Lower leg skin (tissue), 4 donors: ENCODE measurements at places on chromosomes 2 and 18.

GRCh38 chr2:157194097-157194688 is 63.3 kb upstream of the GALNT5 start:
- peak; percentile 23 for DNase-seq

DNA sequence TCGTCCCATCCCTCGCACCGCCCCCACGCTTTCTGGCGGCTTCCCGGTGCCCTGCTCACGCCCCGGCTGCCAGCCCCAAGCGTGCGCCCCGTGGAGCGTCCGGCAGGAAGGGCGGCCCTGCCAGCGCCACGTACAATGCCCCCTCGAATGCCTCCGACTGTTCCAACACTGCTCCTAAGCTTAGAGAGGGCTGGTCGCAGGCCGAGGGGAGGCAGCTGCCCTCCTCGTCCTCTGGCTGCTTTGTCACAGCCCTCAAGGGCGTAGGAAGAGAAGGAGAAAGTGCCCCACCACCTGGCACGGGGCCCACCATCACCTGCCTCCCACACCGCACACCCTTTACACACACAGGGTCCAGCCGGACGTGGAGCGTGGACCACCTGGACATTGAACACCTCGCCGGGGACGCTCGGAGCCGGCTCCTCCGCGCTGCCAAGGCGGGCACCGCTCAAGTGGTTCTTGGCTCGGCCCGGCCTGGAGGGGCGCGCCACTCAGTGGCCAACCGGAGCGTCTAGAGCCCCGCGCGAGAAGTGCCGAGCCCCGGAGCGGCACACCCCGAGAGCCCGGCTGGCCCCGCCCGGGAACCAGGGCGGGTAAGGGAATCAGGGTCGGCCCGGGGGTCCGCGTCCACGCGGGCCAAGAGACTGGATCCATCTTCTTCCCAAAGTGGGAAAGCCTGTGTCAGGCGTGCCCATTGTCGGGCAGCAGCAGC is 830 bp downstream of the DNER start:
- no peak for DNase-seq

DNA sequence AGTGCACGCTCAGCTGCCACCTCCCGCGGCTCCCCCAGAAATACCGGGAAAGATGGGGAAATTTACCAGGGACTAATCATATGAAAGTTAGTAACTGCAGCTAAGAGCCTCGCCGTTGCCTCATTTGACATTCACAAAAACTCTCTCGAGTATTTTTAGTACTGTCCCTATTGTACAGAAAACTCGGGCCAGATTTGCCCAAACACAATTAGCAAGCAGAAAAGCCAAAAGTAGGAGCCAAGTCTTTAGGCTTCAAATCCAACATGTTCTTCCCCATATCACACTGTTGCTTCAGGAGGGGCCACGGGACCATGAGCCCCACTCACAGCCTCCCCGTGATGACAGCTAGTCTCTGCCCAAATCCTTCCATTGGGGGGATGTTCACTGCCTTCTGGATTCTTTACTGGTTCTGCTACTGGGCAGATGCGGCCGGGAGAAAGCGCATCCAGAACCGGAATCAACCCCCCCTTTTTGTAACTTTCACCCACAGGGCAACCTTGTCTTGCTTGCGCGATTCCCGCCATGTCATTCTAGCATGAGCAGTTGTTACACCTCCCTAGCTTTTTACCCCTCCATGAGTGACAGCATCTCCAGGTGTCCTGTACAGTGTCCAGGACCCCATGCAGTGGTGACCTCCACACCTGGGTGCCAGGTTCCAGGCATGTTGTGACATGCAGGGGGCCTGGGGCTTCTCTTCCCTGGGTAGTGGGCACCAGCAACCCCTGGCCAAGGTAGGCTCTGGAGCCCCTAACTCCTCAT is 35.2 kb downstream of the CENPO start:
- DNase-seq = no peak

DNA sequence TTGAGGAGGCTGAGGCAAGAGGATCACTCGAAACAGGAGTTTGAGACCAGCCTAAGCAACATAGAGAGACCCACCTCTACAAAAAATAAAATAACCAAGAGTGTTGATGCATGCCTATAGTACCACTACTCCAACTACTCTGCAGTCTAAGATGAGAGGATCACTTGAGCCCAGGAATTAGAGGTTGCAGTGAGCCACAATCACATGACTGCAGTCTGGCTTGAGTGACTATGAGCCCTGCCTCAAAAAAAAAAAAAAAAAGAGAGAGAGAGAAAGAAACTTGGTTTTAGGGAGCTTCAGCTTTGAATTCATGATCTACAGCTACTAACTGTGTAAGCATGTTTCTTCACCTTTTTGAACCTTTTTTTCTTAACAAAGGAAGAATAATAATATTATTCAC is 119.9 kb downstream of the HNMT start:
- no peak for DNase-seq

GRCh38 chr2:233707940-233708644 is 4.6 kb upstream of the UGT1A5 start:
- DNase-seq = no peak

DNA sequence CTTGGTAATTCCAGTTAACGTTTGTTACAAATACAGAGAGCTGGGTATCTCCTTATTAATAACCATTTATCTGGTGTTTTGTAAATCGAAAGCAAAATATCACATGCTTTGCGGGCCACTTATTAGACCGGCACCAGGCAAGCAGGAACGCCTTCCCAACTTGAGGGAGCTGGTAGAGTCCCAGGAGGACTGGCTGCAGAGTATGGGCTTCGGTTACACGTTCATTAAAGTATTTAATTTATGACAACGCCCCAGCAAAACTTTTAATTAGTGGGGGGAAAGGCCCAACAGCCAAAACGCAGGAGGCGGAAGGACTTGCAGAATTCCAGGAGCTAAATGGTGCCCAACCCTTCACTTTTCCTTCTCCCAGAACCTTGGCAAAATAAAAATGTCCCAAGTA is 3.7 kb downstream of the SMAD7 start:
- no peak for DNase-seq

- no peak for DNase-seq
These were observed 303.8 kb downstream of the TDRD15 start for GRCh38 chr2:21427606-21428005.

- DNase-seq = no peak
These were observed 190.1 kb downstream of the EPHA4 start for GRCh38 chr2:221381928-221382488.

DNA sequence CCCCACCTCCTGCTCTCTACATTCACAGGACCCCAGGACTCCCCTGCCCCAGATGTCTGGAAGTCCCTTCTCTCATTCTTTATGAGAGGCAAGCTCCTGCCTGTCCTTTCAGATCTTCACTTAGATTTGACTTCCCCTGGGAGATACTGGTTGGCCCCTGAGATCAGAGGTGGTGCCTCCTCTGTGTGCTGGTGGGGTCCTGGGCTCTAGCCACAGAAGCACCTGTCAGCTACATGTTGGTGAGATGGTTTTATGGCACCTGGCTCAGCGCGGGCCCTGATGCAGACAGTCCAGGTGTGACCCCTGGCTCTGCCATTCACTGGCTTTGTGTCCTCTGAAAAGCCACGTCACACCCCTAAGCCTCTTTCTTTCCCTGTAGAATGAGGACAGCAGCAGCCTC is 369.6 kb upstream of the ID2 start:
- no peak for DNase-seq

DNA sequence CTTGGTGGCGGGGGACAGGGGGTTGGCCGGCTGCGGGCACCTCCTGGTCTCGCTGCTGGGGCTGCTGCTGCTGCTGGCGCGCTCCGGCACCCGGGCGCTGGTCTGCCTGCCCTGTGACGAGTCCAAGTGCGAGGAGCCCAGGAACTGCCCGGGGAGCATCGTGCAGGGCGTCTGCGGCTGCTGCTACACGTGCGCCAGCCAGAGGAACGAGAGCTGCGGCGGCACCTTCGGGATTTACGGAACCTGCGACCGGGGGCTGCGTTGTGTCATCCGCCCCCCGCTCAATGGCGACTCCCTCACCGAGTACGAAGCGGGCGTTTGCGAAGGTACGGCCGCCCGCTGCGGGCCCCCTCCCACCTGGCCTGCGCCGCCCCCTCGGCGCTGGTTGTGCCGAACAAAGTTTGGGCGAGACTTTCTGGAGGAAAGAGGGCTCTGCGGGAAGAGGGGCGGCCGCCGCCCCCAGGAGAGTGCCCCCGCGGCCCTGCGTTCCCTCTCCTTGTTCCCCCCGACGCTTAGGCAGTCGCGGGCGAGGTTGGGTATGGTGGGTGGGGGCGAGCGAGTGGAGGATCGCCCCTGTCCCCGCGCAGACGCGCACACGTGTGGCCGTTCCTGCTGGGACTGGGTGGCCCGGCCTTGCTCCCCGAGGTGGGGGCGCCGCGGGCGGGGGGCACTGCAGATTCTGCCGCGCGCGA is 866 bp downstream of the CRIM1 start:
- DNase-seq = peak; percentile 92

DNA sequence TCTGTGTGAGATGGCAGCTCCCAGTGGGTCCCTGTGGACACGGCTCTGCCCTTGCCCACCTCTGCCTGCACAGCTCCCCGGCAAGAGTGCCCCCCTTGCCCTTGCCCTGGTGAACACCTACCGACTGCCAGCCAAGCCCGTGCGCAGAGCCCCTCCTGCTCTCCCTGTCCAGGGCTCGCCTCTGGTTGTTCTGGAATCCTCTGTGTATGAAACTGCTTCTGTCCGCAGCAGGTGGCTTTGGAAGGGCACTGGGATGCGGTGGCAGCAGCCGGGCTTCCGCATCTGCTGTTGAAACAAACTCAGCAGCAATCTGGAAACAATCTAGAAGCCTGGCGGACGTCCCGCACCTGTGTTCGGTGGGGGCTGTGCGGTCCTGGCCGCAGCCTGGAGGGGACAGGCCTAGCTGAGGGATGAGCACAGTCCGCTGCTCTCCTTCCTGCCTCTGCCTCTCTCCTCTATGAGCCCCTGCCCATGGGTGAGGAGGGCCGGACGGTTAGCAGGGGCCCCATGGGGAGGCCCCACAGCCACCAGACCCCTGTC is 34.0 kb upstream of the KLF11 start:
- no peak for DNase-seq

DNA sequence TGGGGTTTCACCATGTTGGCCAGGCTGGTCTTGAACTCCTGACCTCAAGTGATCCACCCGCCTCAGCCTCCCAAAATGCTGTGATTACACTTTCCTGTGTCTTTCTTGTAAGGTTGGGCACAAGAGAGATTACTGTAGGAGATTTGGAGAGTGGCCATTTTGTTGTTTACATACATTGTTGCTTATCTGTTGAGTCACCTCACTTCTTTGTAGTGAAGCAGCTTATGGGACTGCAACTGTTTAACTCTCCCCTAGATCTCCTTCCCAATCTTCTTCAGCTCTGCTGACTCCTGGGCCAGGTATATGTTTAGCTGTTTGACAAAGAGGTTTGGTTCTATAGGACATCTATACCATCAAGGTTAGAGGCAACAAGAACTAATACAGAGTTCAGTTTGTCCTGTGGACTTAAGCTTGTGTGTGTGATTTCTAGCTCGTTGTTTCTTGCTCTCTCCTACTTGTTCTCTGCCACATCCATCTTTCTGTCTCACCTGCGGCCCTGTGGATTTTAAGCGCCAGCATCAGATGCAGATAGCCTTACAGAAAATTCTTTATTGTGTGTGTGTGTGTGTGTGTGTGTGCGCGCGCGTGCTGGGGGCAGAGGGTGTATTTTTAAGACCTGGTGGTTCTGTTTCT is 95.4 kb downstream of the HAUS1 start:
- DNase-seq = no peak

- no peak for DNase-seq
These were observed 265.3 kb upstream of the PKDCC start for GRCh38 chr2:41782306-41783158.

DNA sequence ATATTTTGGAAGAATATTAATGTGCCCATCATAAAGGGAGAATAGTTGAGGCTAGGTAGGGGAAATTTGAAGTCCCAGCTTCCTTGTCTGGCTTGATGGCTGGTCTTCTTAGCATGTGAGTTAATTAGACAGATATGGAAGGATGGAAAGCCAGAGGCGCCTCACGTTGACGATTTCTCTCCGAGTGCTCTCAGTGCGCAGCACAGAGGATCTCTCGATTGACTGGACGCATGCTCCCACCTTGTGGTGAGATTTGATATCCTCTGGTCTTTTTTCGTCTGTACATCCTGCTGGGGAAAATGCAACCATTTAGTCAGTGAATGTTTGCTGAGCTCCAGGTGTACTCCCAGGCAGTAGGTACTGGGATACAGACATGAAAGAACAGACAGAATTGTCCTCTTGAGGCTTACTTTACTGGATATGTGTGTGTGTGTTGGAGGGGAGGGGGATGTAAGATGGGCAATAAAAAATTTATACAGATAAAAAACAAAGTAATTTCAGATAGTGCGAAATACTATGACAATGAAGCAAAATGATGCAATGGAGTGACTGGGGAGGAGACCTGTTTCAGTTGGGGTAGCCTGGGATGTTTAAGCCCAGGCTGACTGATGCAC is 66.9 kb upstream of the ZNG1B start:
- peak; percentile 70 for DNase-seq

DNA sequence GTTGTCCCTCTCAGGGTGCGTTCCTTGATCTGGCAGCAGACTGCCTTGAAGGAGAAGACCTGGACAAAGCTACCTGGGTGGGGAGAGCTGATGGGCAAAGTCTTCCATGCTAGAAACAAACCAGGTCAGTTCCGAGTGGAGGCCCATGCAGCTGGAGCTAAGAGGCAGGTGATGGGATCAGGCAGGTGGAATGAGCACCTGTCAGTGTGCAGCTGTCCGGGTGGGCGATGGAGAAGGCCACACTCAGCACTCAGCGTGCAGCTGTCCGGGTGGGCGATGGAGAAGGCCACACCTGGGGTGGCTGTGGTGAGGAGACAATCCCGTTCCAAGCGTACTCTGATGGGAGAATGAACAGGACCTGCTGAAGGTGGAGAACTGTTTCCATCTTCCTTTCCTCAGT is 237.3 kb upstream of the MYT1L start:
- DNase-seq = no peak
